ENCODE measurements at places on chromosomes 11 and 22.
A peak's percentile ranks its signal among the peaks of the same experiment; 100 is the strongest.

GRCh38 chr22:47450876-47451475 lies 688.5 kb downstream of the TBC1D22A start:
- no peak for DNase-seq

- DNase-seq, result no peak
Observed at GRCh38 chr11:16040151-16040550, 316.2 kb downstream of the SOX6 start.

GRCh38 chr11:17421781-17422180 lies 33.3 kb upstream of the KCNJ11 start:
- no peak for DNase-seq

DNA sequence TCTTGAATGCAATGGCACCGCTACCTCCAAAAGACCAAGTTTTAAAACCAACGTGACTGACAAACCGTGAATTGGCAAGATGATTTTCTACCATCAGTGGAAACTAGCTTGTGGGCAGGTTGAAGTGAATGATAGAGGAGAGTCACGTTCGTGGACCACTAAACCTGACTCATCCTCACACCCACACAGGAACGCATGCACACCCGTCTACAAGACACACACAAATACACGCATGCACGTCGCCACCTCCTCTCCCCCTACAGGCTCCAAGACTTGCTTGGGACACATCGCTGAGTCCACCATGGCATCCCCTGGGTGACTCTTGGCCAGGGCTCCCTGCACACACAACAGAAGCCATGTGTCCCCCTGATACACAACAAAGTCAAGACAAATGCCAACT lies 14.4 kb downstream of the TMPRSS6 start:
- DNase-seq, result no peak

- DNase-seq, result no peak
Observed at GRCh38 chr11:131218542-131218941, 151.9 kb upstream of the NTM start.

- peak; percentile 27 for DNase-seq
Observed at GRCh38 chr11:64787526-64788320, 9.4 kb upstream of the SF1 start.

DNA sequence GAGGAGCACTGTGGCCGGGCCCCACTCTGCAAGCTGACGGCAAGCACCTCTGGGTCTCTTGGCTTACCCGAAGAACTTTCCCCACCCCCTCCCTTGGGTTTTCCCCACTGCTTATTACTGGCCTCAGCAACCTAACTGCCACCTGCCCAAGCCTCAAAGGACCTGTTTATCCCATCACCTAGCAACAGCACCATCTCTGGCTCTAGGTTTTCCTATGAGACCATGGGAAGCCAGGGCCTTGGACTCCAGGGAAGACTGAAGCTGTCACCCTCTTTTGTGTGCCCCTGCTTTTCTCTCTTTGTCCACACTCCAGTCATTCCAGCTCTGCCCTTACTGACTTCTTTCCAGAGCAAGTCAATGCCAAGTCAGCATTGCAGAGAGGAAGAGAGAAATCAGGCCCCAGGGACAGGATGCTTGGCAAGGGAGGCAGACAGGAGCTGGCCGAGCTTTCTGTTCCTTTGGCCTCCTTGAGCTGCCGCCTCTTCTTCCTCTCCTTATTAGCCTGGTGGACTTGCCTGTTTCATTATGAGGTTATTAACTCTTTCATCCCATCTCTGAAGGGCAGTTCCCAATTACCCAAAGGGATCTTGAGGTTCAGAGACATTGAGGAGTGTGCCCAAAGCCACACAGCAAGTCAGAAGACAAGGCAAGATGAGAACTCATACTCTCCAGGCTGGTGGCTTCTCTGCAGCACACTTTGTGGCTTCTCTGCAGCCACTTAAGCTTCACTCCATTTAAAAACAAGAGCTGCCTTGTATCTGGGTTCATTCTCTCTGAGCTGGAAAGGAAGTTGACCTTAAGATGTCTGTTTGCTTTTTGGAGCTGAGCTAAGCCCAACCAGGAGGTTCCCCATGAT lies at the start of gene SMIM35:
SMIM35 (minus strand) TSS at position 51 of the 856 bp plus-strand sequence. CDS start 206 bp downstream, outside the sequence.
- DNase-seq, result no peak

DNA sequence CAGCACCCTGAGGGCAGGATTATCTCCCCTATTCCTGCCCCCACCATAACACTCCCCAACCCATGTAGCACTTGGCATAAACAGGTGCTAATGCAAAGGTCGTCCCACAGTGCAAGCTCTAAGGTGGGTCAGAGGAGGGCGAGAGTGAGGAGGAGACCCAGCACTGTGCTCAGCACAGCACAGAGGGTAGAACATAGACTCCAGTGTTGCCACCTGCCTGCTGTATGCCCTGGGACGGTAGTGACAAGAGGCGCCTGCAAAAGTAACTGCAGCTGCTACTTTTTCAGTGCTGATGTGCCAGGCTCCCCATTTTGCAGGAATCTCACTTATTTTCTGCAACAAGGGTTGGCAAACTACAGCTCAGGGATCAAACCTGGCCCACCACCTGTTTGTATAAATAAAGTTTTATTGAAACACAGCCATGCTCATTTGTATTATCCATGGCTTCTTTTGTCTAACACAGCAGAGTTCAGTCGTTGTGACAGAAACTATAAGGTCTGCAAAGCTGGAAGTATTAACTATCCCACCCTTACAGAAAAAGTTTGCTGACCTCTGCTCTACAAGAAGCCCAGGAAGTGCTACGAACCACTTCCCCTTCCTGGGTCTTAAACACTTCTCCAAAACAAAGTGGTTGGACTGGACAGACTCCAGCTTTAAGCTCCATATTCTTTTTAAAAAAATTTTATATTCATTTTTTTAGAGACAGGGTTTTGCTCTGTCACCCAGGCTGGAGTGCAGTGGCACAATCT lies 16.9 kb upstream of the CDC42BPG start:
- DNase-seq, result no peak

GRCh38 chr11:84824624-84825023 lies 802.5 kb downstream of the DLG2 start:
- no peak for DNase-seq
